AG09309 (cell line): ENCODE measurements at places on chromosomes 2 and 18.

GRCh38 chr2:129757915-129758783, 221.3 kb upstream of the RAB6C start:
- DNase-seq: no peak

DNA sequence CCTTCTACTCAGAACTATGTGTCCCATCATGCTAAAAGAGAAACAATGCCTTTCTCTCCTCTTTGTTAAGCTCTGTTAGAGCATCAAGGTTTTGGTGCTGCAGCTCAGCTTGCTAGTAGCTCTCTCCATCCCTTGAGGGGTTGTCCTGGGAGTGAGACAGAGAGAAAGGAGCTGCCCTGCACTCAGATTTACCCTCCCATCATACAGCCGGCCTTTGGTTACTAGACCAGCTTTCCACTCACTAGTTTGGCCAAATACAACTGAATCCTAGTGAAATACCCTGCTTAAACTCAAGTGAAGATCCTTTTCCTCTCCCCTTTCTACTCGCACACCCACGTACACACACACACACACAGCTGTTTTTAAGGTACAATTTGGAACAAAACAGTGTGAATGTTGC, 2.3 kb upstream of the CHN1 start:
- DNase-seq: no peak

- no peak for DNase-seq
These were observed 2.2 kb downstream of the TWIST2 start for GRCh38 chr2:238850091-238850490.

DNA sequence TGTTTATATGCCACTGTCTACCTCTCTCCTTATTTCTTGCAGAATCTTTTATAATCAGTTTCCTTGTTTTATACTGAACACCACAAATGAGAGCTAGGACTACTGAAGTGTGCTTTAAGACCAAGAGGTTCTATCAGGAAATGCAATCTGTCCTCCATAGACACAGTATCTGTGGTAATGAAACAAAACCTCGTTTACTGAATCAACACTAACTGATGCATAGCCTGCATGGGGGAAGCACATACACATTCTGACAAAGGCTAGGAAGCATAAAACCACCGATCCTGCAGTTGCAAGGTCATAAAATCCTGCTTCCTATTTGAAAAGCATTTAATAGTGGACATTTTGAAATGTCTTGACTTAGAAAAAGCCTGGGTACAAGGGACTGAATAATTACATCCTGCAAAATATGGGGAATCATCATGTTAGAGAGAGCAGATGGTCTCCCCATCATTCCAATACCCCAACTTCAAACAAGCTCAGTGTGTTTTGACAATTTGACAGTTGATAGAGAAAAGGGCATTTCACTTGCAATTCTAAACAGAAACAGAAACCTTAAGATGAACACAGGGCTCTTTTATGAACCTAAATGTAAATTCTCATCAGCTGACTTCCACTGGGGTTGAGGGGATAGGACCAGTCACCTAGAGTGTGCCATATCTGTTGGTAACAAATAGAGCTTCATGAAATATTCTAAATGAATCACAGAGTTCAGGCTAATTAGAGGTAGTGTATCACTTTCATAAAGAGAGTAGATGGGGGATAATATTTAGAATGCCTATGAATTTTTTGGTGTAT, 1845.6 kb upstream of the PIK3C3 start:
- no peak for DNase-seq

- DNase-seq: no peak
These were observed 4.2 kb downstream of the NABP1 start for GRCh38 chr2:191682126-191682525.

DNA sequence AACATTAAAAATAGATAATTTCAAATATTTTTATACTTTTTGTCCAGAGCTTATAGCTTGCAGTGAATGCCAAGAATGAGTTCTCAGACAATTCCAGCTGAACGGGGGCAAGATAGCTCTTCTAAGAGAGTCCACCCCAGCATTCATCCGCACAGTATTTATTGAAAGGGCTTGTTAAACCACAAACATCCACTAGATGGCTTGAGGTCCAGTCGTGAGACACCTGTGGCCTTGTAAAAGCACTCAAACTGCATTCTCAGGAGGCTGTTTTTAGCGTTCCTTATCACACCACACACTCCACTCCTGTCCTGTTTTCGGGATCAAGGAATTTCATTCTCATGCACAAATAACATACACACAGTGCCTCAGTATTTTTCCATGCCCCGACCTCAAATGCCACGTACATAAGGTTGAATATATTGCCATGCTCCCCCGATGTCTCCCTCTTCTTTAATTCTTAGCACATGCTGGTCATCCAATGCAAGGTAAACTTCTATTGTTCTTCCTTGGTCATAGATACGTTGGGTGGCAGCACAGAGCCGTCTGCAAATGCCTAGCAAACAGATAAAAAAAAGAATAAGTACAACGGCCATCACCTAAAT, 47.4 kb downstream of the DNAJC10 start:
- DNase-seq: no peak

GRCh38 chr2:43171789-43172188, 54.6 kb downstream of the ZFP36L2 start:
- no peak for DNase-seq

DNA sequence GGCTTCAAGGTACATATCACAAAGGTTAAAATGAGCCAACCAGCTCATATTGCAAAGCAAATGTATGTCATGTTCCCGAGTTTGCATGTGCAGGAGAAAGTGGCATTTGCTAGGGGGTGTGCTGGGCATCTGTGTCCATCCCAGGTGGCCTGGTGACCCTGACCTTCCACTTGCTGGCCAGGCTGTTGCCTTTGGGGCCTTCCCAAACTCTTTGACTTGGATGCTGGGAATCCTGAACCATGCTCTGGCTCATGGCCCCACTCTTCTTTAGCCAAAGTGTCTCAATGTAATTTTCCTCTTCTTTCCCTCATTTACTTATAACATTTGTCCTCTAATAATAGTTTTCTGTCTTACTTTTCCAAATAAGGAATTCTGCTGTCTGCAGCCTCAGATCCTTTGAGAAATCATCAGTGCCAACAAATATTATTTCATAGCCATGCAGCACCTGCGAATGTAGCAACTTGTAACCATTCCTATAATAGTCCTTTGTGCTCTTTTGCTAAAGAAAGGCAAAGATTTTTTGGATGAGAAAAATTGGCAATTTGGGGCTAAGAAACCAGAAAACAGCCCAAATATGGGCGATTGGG, 64.2 kb downstream of the MTCL1 start:
- no peak for DNase-seq

GRCh38 chr2:180077295-180077906, 70.3 kb upstream of the CWC22 start:
- no peak for DNase-seq

GRCh38 chr2:2523461-2524347, 192.6 kb upstream of the MYT1L start:
- no peak for DNase-seq

DNA sequence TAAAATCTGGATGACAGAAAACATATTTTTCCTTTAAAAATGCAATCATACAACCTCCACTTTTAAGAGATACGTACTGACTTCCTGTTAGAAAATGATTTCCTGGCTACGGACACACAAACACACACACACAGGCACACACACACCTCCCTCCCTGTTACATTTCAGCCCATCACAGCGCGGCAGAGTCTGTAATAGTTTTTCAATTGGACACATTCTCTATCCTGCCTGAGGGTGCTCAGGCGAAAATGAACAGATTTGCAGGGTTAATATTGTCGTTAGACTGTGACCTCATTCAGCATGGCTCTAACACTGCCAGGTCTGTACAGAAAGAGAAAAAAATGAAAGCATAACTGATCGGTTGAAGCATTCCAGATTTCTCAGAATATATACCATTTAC, 45.0 kb downstream of the KCTD1 start:
- no peak for DNase-seq

GRCh38 chr18:7367336-7367735, 136.4 kb downstream of the LRRC30 start:
- no peak for DNase-seq

DNA sequence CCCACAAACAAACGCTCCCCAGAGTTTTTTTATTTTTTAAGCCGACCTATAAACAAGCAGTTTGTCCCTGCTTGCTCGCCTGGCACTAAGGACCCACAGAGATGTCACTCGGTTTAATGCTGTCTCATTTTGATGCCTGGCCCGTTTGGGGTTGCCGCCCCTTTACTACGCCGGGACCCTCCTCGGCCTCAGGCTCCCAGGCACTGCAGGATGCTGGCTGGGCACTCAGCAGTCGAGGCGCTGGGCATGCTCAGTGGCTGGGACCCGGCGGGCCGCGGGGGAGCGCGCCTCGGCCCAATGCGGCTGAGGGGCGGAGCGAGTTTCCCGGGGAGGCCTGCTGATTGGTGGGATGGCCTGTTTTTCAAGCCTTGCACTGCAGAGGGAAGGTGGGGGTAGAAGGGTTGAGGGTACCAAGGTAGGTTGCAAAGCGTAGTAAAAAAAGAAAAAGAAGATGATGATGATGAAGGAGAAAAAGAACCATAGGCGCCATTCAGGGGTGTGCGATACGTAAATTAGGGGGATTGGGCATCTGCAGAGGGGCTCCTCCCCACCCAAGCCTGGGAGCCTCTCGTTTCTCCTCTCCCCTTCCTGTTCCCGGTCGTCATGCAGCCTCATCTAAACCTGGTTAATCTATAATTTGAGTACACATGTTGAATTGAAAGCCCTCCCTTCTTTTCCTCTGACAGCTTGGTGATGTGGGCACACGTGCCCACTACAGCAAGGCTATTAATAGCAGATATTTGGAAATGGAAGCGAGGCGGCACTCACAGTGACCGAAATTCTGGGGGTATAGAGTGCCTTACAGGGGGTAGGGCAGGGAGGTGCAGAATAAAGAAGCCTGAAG, 1.5 kb upstream of the IRS1 start:
- DNase-seq: no peak

GRCh38 chr2:96091711-96092572, 24.4 kb downstream of the ADRA2B start:
- DNase-seq: no peak

- DNase-seq: no peak
These were observed 196.6 kb upstream of the LHCGR start for GRCh38 chr2:48952143-48952542.

DNA sequence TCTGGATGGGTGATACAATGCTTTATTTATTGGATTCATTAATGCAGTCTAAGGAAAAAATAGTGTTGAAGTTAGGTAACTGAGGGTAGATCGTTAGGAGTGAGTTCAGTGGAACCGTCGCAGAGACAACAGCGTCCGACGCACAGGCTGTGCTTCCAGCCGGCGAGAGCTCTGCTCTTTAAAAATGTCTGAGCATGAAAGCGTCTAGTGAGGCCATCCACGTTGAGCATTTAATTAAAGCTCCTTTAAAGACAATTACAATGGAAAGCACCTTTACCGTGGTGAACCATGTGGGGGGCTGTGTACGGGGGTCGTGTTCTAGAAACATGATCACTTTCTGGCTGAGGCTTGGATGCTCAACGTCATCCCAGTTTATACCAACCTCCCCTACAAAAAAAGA, 822.7 kb downstream of the GALR1 start:
- no peak for DNase-seq

DNA sequence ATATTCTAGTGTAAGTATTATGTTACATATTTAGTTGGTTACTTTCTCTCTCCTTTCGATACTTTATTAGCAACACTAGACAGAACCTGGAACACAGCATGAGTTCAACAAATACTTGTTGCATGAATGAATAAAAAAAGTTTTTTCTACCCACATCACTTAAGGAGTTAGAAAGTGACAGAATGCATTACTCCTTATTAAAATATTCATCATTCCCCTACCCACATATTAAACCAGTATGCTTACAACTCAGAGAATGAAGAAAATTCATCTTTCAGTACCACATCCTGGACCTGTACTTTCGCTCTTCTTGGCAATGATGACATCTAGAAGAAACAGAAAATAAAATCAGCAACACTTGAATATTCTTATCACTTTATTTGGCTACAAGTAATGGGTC, 6.0 kb downstream of the SRBD1 start:
- DNase-seq: no peak
